ENCODE measurements at places on chromosomes 6 and 20.

- no peak for DNase-seq
Measured at GRCh38 chr6:100138346-100139022, 144.5 kb upstream of the MCHR2 start.

GRCh38 chr6:111653979-111654378 lies 48.3 kb upstream of the TRAF3IP2 start:
- DNase-seq, result no peak

GRCh38 chr6:2875359-2876191 lies 27.5 kb downstream of the SERPINB9 start:
- DNase-seq, result no peak

DNA sequence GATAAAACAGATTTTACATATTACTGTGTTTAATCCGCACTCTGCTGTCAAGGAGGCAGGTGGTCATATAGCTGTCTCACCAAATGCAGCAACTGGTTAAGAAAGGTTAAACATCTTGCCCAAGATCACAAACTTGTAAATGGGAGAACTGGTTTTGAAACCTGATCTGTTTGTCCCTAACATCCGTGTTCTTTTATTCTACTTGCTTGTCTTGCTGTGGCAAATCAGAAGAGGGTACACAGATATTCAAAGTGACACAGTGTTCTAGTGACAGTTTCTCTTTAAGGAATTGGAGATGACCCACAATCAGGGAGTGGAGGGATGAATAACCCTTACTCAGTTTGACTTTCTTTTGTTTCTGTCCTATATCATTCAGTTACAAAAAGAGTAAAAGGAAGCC lies 83.0 kb upstream of the SGK1 start:
- no peak for DNase-seq

GRCh38 chr6:39330057-39330456 lies 7.6 kb upstream of the KCNK16 start:
- no peak for DNase-seq

DNA sequence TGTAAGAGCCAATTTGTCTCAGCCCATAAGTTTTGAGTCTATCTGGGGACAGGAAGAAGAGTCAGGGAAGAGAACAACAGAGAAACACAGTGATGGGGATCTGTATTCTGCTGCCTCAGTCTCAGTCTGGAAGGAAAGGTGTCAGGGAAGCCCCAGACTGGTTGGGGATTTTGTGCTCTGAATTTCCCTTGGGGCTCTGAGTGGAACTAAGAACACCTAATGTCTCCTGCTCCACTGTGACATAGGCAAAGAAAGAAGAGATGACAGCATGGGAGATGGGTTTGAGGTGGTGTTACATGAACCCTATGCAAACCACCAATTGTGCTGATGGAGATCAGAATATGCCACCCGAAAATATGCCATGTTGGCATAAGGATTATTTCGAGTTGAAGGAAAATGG lies 139.5 kb upstream of the MYLIP start:
- DNase-seq, result no peak

Data from AG09309 (cell line).